ENCODE measurements at places on chromosomes 12 and 14. TPM values are rescaled to one million over a fixed set of nuclear protein-coding genes. Genes with fewer than 3 reads are reported as not detected.

The CCDC177 gene
- 3.7 TPM for total RNA-seq

The ANKRD33 gene
- total RNA-seq: 4.2 TPM

The GPR84 gene
- total RNA-seq: 0.16 TPM

The CLEC7A gene
- 5.1 TPM for total RNA-seq

The ATXN2 gene
- total RNA-seq: 82.6 TPM

The EML1 gene
- total RNA-seq: 187 TPM
